Smooth muscle cell of the brain vasculature (primary cell): ENCODE measurements at places on chromosomes 7 and 10.

DNA sequence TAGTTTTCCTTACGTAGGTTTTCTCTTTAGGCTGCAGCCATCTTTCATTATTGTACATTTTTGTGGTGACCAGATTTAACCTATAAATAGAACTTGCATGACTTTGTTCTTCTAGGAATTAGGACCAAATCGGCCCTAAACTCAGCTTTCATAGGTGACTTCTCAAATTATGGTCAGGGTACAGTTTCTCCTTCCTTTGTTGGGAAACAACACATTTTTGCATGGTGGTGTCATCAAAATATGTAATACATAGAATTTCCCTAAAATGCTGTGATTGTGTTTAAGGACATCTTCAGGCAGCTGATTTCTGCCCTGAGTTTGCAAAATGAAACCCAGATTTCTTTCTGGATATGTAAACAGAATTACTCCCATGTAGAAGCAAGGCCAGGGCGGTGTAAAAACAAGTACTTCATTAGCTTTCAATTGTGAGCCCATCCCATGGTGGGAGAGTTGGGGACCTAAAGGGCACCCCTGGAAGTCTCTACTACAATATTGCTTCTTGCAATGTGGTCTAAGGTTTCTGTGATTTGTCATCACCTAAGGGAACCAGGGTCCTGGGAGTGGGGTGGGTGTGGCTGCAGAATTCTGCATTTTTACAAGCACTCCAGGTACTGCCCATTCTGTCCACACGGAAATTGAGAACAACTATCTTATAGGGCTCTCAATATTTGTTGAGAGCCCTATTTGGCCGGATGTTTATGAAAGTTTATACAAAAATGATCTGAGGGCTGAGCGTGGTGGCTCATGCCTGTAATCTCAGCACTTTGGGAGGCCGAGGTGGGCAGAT is 121.0 kb upstream of the FAM171A1 start:
- no peak for DNase-seq

- DNase-seq: no peak
These were observed 154.8 kb downstream of the RPS24 start for GRCh38 chr10:78188446-78188845.

DNA sequence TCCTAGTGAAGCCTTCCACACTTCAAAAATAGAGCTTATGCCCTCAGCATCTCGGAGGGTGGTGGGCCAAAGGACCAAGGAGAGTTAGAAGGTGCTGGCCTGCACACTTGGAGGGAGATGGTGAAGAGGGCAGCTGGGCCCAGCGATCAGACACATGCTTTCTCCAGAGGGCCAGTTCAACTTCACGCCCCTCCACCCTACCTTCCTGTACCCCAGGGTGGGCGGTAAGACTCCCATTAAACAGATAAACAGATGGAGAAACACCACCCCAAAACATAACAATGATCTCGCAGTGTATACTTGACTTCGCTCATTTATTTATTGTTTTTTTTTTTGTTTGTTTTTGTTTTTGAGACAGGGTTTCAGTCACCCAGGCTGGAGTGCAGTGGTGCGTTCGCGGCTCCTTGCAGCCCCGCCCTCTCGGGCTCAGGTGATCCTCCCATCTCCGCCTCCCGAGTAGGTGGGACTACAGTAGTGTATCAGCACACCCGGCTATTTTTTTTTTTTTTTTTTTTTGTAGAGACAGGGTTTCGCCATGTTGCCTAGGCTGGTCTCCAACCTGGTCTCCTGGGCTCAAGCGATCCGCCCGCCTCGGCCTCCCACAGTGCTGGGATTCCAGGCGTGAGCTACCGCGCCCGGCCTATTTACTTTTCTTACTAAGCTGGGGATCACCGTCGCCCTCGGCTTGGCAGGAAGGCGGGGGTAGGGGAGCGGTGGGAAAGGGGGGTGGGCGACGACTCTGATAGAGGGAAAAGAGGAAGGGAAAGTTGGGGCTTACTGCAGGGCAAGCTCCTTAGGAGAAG is 1.8 kb downstream of the C10orf95 start:
- no peak for DNase-seq

GRCh38 chr10:31242902-31243301 is 76.1 kb upstream of the ZEB1 start:
- peak; percentile 70 for DNase-seq

DNA sequence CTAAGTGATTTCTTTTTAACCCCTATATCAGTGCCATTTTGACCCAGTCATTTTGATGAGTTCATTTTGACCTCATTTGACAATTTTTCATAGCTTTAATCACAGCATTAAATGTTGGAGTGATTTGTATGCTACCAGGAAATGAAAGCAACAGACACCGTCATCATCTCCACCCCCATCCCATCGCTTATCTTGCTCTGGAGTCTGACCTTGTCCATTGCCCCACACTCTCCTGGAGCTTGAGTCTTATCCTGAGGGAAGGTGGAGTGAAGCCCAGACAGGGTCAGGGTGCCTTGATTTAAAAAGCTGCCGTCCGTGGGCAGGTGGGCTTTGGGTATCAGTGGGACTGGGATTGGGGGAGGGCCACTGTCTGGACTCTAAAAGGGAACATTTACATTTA is 94.7 kb upstream of the JCAD start:
- no peak for DNase-seq

- no peak for DNase-seq
These were observed 234.3 kb upstream of the IGFBP3 start for GRCh38 chr7:46155367-46155766.

GRCh38 chr7:154583454-154583853 is 419.5 kb downstream of the PAXIP1 start:
- DNase-seq: no peak

- DNase-seq: no peak
These were observed 95.4 kb downstream of the SVIL start for GRCh38 chr10:29539412-29539811.

DNA sequence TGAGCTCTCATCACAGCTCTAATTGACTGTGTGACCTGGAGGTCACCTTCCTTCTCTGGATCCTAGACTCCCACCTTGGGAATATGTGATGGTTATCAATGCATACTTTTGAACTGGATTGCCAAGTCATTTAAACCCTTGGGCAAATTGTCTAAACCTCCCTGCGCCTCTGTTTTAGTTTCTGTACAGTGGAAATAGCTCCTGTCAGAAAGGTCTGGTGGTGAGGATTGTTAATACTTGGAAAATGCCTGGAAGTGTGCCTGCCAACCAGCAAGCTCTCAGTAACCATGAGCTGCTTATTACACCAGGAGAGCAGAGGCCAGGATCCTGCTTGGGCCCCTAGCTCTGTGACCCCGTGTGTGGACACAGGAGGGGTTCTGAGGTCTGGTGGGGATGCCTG is 108.7 kb upstream of the PPIF start:
- DNase-seq: no peak

GRCh38 chr7:99839287-99840021 is 11.6 kb downstream of the CYP3A43 start:
- no peak for DNase-seq
